ENCODE measurements at places on chromosomes 5 and 9. TPM values are rescaled to one million over a fixed set of nuclear protein-coding genes. Genes with fewer than 3 reads are reported as not detected.

CDO1 gene
- 151 TPM for total RNA-seq

OTULINL gene
- total RNA-seq = 15.6 TPM

CDHR2 gene
- not detected for total RNA-seq

SPATA24 gene
- total RNA-seq = 3.3 TPM

DNA sequence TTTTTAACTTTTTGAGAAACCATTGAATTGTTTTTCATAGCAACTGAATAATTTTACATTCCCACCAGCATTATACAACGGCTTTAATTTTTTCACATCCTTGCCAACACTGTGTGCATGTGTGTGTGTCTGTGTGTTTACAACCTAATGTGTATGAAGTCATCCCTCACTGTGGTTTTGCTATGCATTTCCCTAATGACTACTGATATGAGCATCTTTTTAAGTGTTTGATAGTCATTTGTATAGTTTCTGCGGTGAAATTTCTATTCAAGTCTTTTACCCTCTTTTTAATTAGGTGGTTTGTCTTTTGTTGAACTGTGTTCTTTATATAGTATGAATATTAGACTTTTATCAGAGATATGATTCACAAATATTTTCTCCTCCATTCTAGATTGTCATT lies 263.1 kb upstream of the COX7C start:
- DNase-seq = no peak

GRCh38 chr5:54719384-54720283 lies 202.1 kb downstream of the SNX18 start:
- DNase-seq = no peak

DNA sequence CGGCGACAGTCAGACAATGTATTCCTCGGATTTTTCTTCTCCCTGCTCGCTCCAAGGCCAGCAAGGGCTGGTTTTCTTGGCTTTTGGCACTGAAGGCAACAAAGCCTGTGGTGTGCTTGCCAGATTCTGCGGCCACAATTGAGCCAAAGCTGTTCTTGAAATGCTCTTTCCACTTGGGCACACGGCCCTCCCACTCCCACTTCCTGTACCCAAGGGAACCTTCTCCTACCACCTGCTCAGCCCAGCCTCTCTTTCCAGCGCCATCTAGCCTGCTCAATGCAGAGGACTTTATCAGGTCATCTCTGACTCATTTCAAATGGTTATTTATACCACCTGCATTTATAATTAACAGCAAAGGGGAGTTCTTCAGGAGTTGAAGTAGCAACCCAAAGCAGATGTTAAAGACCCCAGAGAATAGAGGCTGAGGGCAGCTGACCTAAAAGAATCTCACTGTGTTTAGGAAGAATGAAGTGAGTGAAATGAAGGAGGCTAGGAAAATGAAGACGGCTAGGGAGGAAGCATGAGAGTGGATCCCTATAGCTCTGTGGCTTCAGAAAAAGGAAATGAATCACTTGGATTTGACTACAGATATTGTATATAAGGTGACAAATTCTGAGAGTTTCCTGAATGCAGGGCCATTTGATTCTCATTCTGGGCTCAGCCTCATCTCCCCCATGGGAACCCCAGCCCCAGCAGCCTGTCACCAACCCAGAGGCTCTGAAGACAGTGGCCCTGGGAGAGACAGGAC lies 439.0 kb downstream of the ENC1 start:
- no peak for DNase-seq

GRCh38 chr9:74639112-74639511 lies 142.0 kb downstream of the RORB start:
- no peak for DNase-seq

All from omental fat pad (tissue), 4 donors.